ENCODE measurements at places on chromosomes 2 and 18.

- DNase-seq, result no peak
Measured at GRCh38 chr18:51884039-51884438, 456.0 kb upstream of the DCC start.

GRCh38 chr2:29113891-29114321, 1.3 kb upstream of the CLIP4 start:
- DNase-seq, result no peak

DNA sequence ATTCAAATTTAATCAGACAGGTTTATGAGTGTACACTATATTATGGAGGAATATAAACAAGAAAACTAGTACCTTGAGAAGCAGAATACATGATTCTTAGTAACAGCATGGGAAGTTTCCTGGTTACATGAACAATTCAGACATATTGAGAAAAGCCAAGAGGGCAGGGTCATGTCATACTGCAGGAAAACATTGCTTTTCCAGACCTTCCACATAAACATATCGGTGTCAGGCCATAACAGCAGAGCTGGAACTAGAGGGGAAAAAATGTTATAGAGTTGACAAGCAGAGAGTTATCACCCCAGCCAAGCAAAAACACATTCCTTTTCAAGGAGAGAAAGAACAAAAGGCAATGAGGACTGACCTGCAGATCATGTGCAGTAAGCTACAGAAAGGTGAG, 74.7 kb upstream of the ZNF236 start:
- DNase-seq, result no peak

DNA sequence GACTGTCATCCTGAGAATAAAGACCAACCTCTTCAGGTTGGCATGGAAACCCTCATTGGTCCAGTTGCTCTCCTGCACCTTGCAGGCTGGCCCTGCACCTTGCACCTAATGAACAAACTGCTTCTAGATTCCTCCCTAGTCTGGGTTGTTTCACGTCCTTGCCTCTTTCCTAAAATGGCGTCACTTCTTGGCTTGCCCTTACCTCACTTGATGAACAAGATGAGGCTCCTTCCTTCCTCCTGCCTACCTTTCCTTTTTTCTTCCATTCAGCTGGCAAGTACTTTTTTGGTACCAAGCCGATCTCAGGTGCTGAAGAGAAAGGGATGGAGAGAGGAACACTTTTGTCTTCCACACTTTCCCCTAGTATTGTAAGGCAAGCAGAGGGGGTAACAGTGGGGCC, 74.5 kb downstream of the MYCN start:
- no peak for DNase-seq
